ENCODE measurements at places on chromosomes 6 and 20.

DNA sequence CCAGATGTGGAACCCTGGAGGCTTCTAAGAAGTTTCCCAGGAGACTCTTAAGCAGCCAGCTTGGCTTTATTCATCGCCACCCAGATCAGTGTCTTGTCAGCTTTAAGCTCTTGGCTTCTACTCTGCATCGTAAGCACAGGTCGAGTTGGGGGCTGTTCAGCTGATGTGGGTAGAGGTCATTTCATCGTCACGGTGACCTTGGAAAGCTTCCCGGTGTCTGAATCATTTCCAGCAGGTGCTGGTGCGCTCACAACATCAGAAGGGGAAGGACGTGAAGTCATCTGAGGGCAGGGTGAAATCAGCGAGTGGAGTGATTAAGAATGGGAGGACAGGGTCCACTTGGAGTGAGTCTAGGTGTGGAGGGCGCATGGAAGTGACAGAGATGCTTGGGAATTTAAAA is 112.6 kb downstream of the SASH1 start:
- no peak for DNase-seq

- DNase-seq, result peak; percentile 51
Measured at GRCh38 chr20:60113771-60114170, 155.5 kb downstream of the CDH26 start.

GRCh38 chr6:29827579-29828470 is at the start of gene HLA-G:
Gene HLA-G (plus strand): TSS chr6:29827825. CDS start chr6:29827845, 20 bp downstream.
- DNase-seq, result no peak

DNA sequence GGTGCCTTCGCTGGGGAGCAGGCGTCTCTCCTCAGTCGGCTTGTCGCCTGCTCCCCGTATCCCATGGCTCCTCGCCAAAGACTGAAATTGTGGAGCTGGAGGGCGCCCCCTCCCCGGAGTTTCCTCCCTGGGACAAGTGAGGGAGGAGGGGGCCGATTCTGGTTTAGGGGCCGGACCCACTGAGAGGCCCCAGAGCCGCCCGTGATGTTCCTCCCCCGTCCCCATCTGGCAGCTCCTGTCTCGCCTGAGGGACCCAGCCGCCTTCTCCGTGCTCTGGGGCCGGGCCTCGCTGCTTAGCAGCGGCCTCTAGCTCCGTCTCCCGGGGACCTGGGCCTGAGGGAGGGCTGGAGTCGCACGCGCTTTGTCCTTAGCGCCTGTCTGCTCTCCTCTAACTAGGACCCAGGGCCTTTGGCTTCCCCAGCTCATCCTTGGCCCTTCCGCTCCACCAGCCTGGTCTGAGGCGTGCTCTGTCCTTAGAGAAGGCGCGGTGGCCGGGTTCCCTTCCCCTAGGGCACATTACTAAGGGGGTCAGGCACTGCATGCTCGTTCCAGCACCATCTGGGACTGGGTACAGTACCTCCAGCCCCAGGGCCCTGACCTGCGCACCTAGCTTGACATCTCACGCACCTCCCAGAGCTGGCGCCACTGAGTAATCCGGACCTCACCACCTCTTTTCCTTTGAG is 29.7 kb downstream of the SLC12A5 start:
- no peak for DNase-seq

DNA sequence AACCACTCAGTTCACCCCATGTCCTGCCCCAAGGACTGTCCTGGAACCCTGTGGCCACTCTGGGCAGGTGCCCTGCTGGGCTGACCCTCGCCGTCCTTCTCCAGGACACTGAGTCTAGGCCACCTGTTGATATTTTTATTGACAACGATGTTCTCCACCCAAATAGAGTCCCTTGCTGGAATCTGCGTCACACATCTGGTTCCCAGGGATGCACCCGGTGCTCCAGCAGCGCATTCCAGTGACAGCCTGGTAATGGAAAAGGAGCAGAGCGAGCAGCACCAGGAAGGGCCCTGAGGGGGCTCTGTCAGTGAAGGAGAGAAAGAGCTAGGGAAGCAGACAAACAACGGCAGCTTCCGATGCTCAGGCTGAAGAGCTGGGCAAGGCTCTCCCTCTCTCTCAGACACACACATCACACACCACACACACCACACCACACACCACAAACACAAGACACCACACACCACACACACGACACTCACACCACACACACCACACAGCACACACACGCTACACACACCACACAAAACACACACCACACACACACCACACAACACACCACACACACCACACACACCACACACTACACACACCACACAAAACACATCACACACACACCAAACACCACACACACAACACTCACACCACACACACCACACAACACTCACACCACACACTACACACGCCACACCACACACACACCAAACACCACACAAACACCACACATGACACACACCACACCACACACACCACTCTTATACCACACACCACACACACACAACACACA is 117.9 kb upstream of the THBS2 start:
- DNase-seq, result no peak

Data from NCI-H524 treated with DMSO at 0.1 percent for 48 hours (cell line).